Activated T-helper 1 cell treated with anti-CD3 and anti-CD28 coated beads, Interleukin-12 subunit alpha, Interleukin-12 subunit beta, Interleukin-2, Interleukin-4 antibody, amounts not matched to agents 30 ng/mL and 10 ng/mL and 1 ng/mL, durations not matched to agents 14 hours and 24 hours and 36 hours (primary cell): ENCODE measurements at places on chromosomes 11 and 22. TPM values are rescaled to one million over a fixed set of nuclear protein-coding genes. Genes with fewer than 3 reads are reported as not detected.

Gene DEPDC7
- 0.26 and 0.61 TPM in 2 replicates for total RNA-seq

Gene OR5A2
- not detected in 2 replicates for total RNA-seq

Gene MAP6
- 0.49 and 0.54 TPM in 2 replicates for total RNA-seq

Gene RASD2
- total RNA-seq = not detected in 2 replicates

Gene TMEM218
- 14.6 and 18.0 TPM in 2 replicates for total RNA-seq

DNA sequence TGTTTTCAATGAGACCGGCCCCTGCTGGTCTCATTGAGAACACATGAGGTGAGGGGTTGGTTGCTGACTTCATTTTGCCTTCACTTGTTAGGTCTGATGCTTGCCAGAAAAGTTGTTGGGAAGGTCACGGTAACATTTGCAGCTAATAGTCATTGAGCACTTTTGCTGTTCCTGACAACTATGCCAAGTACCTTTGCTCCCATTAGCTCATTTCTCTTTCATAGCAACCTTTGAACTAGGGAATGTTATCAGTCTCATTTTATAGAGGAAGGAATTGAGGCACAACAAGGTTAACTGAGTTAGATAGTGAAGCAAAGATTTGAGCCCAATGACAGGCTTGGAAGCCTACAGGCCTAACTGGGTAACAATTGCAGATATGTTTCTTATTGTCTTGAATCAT, 195.4 kb upstream of the LARGE1 start:
- no peak overlapping the region for H3K27ac ChIP-seq
- H3K4me1 ChIP-seq = no peaks in the 10 kb centered on the region
- no peaks in the 10 kb centered on the region for H3K36me3 ChIP-seq
- no peak overlapping the region for H3K4me3 ChIP-seq
- no peaks in the 10 kb centered on the region for H3K27me3 ChIP-seq
- DNase-seq = no peak

GRCh38 chr11:10856689-10857458, 979 bp downstream of the ZBED5 start:
- peak overlapping the region; percentile 100 for H3K4me3 ChIP-seq
- peak overlapping the region; percentile 100 for H3K27ac ChIP-seq
- peaks cover 44% of the 10 kb centered on the region for H3K4me1 ChIP-seq
- H3K36me3 ChIP-seq = peaks cover 39% of the 10 kb centered on the region
- peak; percentile 16 for DNase-seq
- H3K27me3 ChIP-seq = no peaks in the 10 kb centered on the region

DNA sequence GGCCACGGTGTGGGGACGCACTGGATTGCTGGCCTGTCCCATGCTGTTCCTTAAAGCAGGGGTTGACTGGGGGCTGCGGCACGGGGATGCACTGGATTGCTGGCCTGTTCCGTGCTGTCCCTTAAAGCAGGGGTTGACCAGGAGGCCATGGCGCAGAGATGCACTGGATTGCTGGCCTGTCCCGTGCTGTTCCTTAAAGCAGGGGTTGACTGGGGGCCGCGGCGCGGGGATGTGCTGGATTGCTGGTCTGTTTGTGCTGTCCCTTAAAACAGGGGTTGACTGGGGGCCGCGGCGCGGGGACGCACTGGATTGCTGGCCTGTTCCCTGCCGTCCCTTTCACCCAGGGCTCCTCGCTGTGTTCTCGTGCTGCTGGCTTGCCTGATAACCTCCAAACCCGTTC, 383.4 kb downstream of the TBC1D22A start:
- no peaks in the 10 kb centered on the region for H3K36me3 ChIP-seq
- H3K27ac ChIP-seq = no peak overlapping the region
- H3K4me3 ChIP-seq = no peak overlapping the region
- no peak for DNase-seq

DNA sequence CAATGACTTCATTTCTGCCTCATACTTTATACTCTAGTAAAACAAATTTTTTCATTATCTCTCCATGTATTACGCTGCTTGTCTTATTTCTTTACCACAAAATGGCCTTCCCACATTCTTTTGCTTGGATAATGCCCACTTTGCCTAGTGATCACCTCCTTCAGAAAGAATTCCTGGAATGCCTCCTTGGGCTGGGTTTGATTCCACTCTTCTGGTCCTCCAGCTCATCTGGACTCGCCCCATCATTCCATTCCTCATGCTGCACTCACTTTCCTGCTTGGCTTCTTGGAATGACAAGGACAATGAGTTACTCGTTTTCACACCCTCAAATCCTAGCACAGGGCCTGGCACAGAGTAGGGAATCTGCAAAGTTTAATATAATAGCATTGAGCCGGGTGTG, 475.1 kb upstream of the LARGE1 start:
- H3K36me3 ChIP-seq = no peaks in the 10 kb centered on the region
- no peak overlapping the region for H3K27ac ChIP-seq
- H3K27me3 ChIP-seq = no peaks in the 10 kb centered on the region
- no peak overlapping the region for H3K4me3 ChIP-seq

- no peak overlapping the region for H3K4me3 ChIP-seq
- H3K27ac ChIP-seq = no peak overlapping the region
- no peak for DNase-seq
- H3K27me3 ChIP-seq = peaks cover 11% of the 10 kb centered on the region
These were observed 2.8 kb downstream of the PLEKHB1 start for GRCh38 chr11:73649206-73649605.

- H3K4me3 ChIP-seq = peak overlapping the region; percentile 67
- peak; percentile 73 for DNase-seq
- peaks cover 34% of the 10 kb centered on the region for H3K4me1 ChIP-seq
These were observed 45.7 kb upstream of the TSPAN18 start for GRCh38 chr11:44680982-44681597.

DNA sequence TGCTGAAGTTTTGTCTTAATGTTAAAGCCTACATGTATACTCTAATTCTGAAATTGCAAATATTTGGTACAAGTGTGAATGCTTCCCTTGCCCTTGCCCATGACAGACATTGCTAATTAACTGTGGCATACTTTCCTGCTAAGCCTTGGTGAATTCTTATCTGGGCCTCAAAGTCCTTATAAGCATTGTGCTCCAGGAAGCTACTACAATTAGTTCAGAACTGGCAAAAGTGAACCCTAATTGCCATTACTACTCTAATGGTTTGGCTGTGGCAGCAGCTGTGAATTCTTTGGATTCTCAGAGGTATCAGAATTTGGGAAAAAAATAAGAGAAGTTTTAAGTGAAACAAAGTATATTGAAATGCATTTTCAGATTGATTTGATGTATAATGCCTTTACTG, 24.3 kb downstream of the EMSY start:
- no peaks in the 10 kb centered on the region for H3K4me1 ChIP-seq
- peaks cover 40% of the 10 kb centered on the region for H3K36me3 ChIP-seq
- H3K27ac ChIP-seq = no peak overlapping the region
- DNase-seq = no peak
- H3K27me3 ChIP-seq = no peaks in the 10 kb centered on the region

GRCh38 chr11:30956751-30957150, 370.6 kb upstream of the MPPED2 start:
- H3K27me3 ChIP-seq = no peaks in the 10 kb centered on the region
- DNase-seq = no peak
- no peaks in the 10 kb centered on the region for H3K4me1 ChIP-seq
